T-helper 2 cell treated with Interferon-gamma antibody and Interleukin-4, amounts not matched to agents 5 μg/mL and 100 μg/mL, for 36 hours (primary cell): ENCODE measurements at places on chromosomes 1 and 21.

- no peak for DNase-seq
These were observed 49.1 kb upstream of the RCOR3 start for GRCh38 chr1:211210052-211210451.

DNA sequence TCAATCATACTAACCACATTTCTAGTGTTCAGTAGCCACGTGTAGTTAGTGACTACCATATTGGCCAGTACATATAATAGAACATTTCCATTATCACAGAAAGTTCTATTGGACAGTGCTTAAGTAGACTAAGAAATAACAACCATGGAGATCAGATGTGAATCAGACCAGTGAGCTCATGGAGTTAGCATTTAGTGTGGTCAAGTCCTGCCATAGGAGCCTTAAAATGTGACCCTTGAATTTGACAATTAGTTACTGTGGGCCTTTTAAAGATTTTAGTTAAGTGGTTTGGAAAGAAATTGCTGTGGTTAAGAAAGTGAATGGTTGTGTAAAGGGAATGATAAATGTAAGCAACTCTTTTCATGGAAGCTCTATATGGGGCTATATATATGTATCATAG is 123.4 kb downstream of the POU2F1 start:
- DNase-seq = no peak

- no peak for DNase-seq
These were observed 21.9 kb upstream of the HUNK start for GRCh38 chr21:31850886-31851285.

- DNase-seq = no peak
These were observed 100.8 kb upstream of the SLC45A1 start for GRCh38 chr1:8217011-8217711.

DNA sequence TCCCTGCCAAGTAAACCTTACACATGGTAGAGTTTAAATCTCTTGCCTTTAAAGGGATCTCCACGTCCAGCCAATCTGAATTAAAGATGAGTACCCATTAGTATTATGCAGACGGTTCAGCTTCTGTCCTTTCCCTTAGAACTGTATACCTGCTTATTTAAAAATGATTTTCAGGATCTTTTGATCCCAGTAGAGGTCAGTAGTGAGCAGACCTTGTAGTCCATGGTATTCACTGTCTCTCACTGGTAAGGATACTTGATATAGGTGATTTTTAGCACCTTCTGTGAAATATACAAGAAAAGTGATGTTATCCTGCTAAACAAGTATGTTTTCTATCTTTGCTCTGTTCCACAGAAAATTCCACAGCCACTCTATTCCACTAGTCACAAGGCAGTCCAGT is 1211.6 kb upstream of the ADGRL4 start:
- no peak for DNase-seq

- peak; percentile 64 for DNase-seq
These were observed 236.5 kb upstream of the JUN start for GRCh38 chr1:59020151-59020997.

DNA sequence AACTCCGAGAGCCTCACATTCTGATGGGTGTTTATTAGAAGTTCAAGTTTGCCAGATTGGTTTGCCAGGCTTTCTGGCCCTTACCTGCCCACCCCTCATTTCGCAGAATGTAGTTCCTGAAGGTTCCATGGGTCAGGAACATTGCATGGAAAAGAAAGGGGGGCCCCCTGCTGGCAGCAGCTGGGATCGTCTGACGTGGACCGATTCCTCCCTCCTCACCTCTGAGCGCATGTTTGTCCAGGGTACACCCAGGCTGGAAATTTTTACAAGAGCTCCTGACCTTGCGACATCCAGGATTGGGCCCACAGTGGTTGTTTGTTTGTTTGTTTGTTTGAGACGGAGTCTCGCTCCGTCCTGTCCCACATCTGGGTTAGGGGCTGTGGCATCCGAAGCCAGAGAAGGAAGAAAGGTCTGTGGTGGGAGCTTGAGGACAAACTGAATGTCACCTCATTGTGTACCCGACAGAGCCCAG is 126.0 kb upstream of the TMEM51 start:
- DNase-seq = no peak

- DNase-seq = no peak
These were observed 43.5 kb upstream of the ADARB1 start for GRCh38 chr21:45030682-45031570.

DNA sequence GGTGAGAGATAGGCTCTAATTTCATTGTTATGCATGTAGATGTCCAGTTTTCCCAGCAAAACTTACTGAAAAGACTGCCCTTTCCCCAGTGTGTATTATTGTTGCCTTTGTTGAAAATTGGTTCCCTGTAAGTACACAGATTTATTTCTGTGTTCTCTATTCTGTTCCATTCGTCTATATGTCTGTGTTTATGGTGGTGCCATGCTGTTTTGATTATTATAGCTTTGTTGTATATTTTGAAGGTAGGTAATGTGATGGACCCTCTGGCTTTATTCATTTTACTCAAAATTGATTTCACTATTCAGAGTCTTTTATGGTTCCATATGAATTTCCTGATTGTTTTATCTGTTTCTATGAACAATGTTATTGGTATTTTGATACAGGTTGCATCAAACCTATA is 375.8 kb upstream of the VAMP3 start:
- DNase-seq = no peak

DNA sequence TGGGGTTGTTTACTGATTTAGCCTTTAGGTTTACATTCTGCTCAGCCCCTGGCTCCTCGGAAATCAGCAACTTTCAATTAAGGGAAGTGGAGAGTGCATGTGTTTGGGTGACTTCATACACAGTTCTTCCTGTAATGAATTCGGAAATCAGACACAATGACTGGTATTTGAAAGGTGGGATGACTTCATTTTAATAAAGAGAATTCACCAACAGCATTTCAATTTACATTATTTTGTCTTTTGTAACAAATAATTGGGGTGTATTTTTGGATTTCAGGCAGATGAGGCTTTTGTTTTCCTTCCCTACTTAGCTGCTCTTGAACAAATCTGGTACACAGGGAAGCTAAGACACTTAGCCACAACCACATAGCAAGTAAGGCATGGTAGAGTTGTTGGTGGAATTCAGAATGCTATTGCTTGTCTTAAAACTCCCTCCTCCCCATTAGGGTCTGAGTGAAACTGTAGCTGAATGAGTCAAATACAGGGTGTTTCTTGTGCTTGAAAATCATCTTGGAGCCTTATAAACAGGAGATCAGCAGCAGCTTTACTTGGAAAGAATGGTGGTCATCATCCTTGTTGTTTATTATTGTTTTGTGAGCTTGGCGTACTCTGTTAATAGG is 917 bp downstream of the STX12 start:
- no peak for DNase-seq

GRCh38 chr1:234007684-234008083 is 103.2 kb downstream of the SLC35F3 start:
- DNase-seq = no peak

DNA sequence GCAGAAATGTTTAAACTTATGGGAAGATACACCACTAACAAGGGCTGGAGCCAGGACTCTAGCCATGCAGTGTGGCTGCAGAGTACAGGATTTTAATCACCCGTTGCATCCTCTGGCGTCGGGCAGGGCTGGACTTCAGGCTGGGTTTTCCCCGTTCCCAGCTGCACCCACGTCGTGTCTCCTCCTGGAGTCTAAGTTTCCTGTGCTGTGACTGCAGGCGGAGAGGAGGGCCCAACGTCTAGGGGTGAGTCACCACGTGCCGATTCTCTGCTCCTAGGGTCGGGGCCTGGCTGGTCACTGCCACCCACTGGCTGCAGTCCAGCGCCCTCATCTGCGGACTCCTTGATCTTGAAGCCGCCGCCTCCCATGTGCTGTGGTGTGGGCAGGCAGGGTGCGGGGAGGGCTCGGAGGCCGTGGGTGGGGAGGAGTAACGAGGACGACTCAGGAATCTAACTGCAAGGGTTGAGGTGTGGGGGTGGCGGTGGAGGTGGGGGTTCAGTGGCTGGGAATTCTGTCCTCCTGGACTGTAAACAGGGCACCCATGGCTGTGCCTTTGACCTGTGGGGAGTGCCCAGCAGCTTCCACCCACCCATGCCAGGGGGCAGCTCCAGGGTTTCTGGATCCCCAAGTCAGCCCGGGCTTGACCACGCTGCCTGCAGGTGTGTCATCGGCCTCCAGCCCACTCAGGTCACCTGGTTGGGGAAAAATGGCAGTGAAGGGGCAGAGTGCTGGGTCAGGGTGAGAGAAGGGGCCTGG is 77.8 kb downstream of the ALPL start:
- no peak for DNase-seq

GRCh38 chr21:45570826-45571601 is 28.8 kb upstream of the SLC19A1 start:
- no peak for DNase-seq
